ENCODE measurements at places on chromosomes 16 and 17.

- no peak for DNase-seq
Measured at GRCh38 chr16:1276580-1276878, 20.7 kb downstream of the TPSD1 start.

DNA sequence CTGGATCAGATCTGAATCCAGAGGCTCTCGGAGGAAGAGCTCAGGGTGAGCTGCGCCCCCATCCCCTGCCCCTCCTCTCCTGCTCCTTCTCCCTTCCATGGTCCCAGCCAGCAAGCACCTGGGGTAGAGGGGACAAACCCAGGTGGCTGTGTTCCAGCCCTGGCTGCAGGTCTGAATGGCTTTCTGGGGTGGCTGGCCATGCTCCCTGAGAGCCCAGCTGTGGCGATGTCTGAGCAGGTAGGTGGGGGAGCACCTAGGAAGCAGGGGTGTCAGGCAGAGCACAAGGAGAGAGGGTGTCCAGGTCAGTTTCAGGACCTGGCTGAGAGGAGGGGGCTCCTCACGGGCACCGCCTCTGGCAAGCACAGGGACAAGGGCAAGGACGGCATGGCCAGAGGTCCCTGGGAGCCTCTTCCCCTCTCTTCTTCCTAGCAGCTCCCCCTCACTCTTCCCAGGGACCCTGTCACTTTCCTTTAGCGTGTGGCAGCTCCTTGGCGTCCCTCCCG is 310.0 kb downstream of the SEC14L1 start:
- DNase-seq, result no peak

GRCh38 chr17:5555254-5555653 is 29.1 kb downstream of the NLRP1 start:
- DNase-seq, result peak; percentile 88

DNA sequence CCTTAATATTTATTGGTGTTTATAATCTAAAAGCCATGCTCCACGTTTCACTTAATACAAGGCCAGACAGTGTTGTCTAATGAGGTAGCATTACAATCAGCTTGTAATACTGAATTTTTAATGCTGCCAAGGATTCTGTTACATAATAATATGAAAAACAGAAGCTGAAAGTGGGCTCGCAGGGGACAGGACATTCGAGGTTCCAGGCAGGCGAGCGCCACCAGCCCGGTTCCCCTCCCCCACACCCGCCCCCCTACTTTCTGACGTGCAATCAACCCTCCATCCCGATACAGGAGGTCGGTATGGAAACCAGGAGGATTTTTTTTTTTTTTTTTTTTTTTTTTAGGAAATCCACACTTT is 6.2 kb upstream of the ZFHX3 start:
- DNase-seq, result no peak

GRCh38 chr16:79181419-79181818 is 419.1 kb downstream of the MAF start:
- DNase-seq, result no peak

- DNase-seq, result no peak
Measured at GRCh38 chr16:79209308-79209707, 391.2 kb downstream of the MAF start.

GRCh38 chr16:15775663-15776304 is 81.0 kb downstream of the MYH11 start:
- no peak for DNase-seq

- no peak for DNase-seq
Measured at GRCh38 chr17:76199469-76199868, 40.8 kb downstream of the RNF157 start.
